Muscle of leg (tissue), 16 donors: ENCODE measurements at places on chromosomes 12 and 14. TPM values are rescaled to one million over a fixed set of nuclear protein-coding genes. Genes with fewer than 3 reads are reported as not detected.

DNA sequence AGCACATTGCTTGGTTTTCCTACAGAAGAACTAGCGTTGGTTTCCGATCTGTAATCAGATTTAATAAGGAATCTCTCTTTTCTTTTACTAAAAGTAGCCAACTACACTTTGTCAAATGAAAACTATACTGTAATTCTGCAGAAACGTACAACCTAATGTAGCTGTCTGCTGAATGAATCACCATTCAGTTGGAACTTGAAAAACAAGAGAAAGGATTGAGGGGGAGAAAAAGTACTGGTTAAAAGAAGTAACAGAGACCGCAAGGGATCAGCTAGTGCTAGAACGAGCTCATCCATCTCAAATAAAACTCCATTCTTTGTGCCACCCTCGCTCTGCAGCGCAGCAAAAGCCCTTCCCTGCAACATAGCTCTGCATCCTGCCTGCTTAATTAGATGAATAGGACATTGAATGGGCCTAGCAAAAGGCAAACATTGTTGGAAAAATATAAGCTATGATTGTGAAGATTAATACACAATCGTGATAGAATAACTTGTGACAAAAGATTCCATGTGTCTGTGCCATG lies 2.6 kb downstream of the GARIN2 start:
- no peak overlapping the region for H3K27ac ChIP-seq
- H3K36me3 ChIP-seq = no peaks in the 10 kb centered on the region

DNA sequence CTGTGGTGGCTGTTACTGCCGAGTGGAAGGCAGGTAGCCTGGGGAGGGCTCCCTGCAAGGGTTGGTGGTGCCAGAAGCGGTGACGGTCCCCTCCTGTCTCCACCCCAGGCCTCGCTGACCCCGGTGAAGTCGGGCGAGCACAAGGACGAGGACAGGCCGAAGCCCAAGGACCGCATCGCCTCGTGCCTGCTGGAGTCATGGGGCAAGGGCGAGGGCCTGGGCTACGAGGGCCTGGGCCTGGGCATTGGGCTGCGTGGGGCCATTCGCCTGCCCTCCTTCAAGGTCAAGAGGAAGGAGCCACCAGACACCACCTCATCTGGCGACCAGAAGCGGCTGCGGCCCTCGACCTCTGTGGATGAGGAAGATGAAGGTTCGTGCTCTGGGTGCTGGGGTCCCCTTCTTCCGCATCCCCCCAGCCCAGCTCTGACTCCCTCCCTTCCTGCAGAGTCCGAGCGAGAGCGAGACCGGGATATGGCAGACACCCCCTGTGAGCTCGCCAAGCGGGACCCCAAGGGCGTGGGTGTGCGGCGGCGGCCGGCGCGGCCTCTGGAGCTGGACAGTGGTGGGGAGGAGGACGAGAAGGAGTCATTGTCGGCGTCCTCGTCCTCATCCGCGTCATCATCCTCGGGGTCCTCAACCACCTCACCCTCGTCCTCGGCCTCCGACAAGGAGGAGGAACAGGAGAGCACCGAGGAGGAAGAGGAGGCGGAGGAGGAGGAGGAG lies 13.3 kb downstream of the SETD1B start:
- no peak overlapping the region for H3K27ac ChIP-seq
- no peak overlapping the region for H3K4me3 ChIP-seq
- H3K36me3 ChIP-seq = peaks cover 77% of the 10 kb centered on the region
- no peak for DNase-seq
- no peaks in the 10 kb centered on the region for H3K27me3 ChIP-seq

- H3K27me3 ChIP-seq = peaks cover 3% of the 10 kb centered on the region
- H3K4me1 ChIP-seq = peaks cover 18% of the 10 kb centered on the region
- H3K4me3 ChIP-seq = peak within 1 kb of the TSS; percentile 72
- H3K27ac ChIP-seq = peak within 1 kb of the TSS; percentile 66
- no peaks in the 10 kb centered on the region for H3K36me3 ChIP-seq
- DNase-seq = peak; percentile 84
Observed at GRCh38 chr12:103840876-103841689, at the start of gene NT5DC3. Gene NT5DC3 (minus strand): TSS chr12:103841234. CDS start chr12:103841156, 78 bp downstream.

- H3K4me1 ChIP-seq = peaks cover 73% of the 10 kb centered on the region
- H3K27ac ChIP-seq = peak overlapping the region; percentile 73
- H3K36me3 ChIP-seq = peaks cover 3% of the 10 kb centered on the region
- peak; percentile 72 for DNase-seq
- H3K27me3 ChIP-seq = no peaks in the 10 kb centered on the region
Observed at GRCh38 chr12:124551268-124552144, 15.9 kb downstream of the NCOR2 start.

KRT79 gene
- not detected for total RNA-seq

GRCh38 chr14:97719931-97720330 lies 922.7 kb downstream of the VRK1 start:
- H3K27me3 ChIP-seq = no peaks in the 10 kb centered on the region
- no peaks in the 10 kb centered on the region for H3K36me3 ChIP-seq
- H3K27ac ChIP-seq = no peak overlapping the region
- no peak for DNase-seq

PAX9 gene
- total RNA-seq = 0.13 TPM

ART4 gene
- 0.09 TPM for total RNA-seq

GRCh38 chr12:22709292-22709691 lies 84.3 kb downstream of the ETNK1 start:
- no peaks in the 10 kb centered on the region for H3K4me1 ChIP-seq
- peak; percentile 24 for DNase-seq
- no peaks in the 10 kb centered on the region for H3K27me3 ChIP-seq
- H3K4me3 ChIP-seq = no peak overlapping the region

PCED1B gene
- total RNA-seq = 0.22 TPM

DNA sequence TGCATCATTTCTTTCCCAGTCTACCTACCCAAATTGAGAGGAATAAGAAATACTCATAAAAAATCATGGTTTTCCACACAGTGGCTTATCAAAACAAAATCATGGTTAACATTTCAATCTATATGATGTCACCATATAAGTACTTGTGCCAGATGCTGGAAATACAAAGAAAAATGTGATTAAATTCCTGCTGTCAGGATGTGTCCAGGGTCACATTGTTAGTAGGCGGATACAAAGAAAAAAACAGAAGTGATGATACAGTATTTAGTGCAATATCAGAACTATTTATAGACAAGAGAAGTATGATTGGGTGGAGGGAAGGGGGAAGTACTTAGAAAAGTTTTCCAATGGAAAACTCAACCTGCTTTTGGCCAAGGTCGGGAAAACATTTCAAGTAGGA lies 47.0 kb upstream of the OR6J1 start:
- peak; percentile 40 for DNase-seq
- no peaks in the 10 kb centered on the region for H3K4me1 ChIP-seq
- H3K36me3 ChIP-seq = no peaks in the 10 kb centered on the region
- H3K27ac ChIP-seq = no peak overlapping the region
